Stomach (tissue), 19 donors: ENCODE measurements at places on chromosomes 12 and 14. TPM values are rescaled to one million over a fixed set of nuclear protein-coding genes. Genes with fewer than 3 reads are reported as not detected.

Gene SMARCC2
- 70.6 TPM for total RNA-seq

Gene FOXN4
- total RNA-seq = not detected

GRCh38 chr12:31408763-31409162 is 82.8 kb upstream of the SINHCAF start:
- no peak for DNase-seq

- no peak for DNase-seq
Measured at GRCh38 chr12:41683023-41683422, 461.7 kb downstream of the GXYLT1 start.

DNA sequence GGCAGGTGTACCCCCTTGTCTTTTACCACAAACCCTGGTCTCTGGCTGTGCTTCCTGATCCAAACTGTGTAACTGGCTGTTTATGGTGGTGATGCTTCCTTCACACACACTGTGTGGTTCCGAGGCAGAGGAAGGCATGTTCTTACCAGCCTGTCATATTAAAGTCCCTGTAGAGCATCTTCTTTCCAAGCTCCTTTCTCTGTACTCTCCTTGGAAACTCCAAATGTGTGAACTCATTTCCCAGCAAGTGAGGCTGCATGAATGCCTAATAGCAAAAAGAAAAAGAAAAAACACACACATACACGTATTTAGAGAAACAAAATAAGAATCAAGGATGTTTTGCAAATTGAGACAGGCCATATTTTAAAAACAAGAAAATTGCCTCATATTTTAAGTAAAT is 214.9 kb downstream of the PPM1H start:
- DNase-seq = no peak

DNA sequence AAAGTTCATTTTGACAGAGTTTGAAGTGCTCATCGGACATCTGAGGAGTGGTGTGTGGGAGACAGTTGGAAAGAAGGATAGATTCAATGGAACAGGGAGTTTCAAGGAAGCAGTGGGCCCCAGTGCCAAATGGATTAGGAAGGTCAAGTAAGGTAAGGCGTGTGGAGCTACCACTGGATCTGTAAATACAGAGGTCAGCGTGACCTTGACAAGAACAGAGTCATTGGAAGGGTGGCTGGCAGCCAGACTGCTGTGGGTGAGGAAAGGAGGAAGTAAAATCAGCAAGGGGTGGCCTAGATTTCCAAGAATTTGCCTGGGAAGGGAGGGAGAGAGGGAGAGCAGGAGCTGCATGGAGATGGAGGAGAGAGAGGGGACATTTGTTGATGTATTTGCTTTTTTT is 68.2 kb upstream of the IGF1 start:
- DNase-seq = peak; percentile 64

DNA sequence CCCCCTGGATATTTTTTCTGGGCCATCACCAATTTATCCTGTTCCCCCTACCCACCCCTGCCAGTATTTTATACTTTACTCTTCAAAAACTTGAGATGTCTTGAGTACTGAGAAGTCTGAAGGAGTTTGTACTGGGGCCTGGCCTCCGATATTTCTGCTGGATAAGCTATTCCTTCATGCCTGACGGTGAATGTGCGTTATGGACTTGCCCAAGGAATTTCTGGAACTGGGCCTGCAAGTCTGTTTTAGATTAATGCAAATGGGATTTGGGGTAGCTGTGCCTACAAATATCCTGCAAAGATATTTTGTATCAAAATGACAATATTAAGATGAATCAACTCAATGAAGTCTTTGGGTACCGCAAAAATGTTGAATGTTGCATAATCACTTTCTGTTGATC is at the start of gene PTCSC3:
Gene PTCSC3, minus strand, starts transcription at position 199 of the 400 bp plus-strand sequence.
- no peak for DNase-seq

GRCh38 chr12:57079821-57080220 is 1.2 kb upstream of the NEMP1 start:
- DNase-seq = no peak

Gene C12orf60
- 1.5 TPM for total RNA-seq

DNA sequence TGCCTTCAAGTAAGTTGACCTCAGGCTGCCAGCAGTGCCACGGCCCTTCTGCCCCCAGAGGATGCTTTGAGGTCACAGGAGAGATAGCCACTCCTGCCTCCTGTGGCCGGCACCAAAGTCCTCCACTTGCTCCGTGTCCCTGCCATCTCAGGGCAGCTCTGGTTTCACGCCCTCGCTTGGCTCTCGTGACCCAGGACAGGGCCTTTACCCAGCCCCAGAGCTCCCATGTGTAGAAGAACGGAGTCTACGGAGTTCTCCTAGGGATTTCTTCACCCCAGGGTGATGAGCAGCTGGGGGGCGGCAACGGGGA is 178.1 kb downstream of the ADGRD1 start:
- no peak for DNase-seq

- no peak for DNase-seq
Measured at GRCh38 chr12:108228746-108229145, 99.7 kb downstream of the WSCD2 start.

Gene SYCP3
- total RNA-seq = not detected

DNA sequence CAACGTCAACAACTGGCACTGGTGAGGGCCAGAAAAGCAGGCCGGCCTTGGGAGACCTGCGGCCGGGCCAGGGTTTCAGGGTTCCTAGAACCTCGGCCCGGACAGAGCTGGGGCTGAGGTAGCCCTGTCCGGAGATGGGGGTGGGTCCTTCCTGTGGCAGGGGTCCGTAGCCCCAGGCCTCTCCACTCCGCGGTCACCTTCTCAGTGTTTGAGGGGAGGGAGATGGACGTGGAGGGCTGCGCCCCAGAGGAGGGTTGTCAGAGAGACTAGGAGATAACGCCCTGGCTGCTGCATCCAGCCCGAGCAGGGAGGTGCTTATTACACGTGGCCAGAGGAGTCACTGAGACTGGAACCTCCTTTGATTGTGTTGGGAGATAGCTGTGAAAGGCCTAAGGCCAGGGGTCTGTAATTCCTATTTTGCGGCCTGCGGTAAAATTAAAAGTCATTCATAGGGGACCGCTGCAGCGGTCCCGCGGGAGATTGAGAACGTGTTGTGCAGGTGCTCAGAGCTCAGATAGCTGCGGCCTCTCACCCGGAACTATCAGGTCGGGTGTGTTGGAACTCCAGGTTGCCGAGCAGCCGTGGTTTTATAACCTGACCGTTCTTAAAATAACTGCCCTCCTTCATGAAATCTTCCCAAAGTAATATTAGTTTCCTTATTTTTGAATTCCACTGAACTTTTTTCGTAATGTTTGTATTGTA is 507 bp downstream of the AHSA1 start:
- DNase-seq = peak; percentile 43

DNA sequence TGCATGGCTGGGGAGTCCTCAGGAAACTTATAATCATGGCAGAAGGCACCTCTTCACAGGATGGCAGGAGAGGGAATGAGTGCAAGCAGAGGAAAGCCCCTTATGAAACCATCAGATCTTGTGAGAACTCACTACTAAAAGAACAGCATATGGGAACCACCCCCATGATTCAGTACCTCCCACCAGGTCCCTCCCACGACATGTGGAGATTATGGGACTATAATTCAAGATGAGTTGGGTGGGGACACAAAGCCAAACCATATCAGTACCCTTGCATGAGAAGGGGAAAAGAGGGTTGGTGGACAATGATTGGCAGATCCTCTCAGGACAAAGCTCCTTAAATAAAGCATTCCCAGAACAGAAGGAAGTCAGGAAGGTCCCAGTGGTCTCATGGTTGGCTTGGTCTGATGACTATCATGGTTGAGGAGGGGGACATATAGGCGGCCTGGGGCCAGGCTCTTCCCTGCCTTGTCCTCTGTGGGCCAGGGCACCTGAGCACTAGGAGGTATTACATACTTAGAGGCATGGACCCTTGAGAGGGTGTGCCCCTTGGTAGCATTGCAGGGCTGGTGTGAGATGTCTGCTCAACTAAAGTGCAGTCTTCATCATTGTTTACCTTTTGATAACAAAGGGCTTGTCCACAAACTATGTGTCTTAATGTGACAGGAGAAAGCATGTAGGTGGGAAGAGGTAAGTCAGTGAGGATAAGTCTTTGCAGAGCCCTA is 22.2 kb downstream of the HSD17B6 start:
- DNase-seq = no peak

Gene FAM222A
- total RNA-seq = 19.7 TPM

- no peak for DNase-seq
Measured at GRCh38 chr12:76018672-76019071, 12.9 kb downstream of the PHLDA1 start.

- no peak for DNase-seq
Measured at GRCh38 chr14:31139301-31139847, 68.2 kb downstream of the HECTD1 start.

- no peak for DNase-seq
Measured at GRCh38 chr14:68333262-68333661, 459.6 kb downstream of the ZFP36L1 start.

DNA sequence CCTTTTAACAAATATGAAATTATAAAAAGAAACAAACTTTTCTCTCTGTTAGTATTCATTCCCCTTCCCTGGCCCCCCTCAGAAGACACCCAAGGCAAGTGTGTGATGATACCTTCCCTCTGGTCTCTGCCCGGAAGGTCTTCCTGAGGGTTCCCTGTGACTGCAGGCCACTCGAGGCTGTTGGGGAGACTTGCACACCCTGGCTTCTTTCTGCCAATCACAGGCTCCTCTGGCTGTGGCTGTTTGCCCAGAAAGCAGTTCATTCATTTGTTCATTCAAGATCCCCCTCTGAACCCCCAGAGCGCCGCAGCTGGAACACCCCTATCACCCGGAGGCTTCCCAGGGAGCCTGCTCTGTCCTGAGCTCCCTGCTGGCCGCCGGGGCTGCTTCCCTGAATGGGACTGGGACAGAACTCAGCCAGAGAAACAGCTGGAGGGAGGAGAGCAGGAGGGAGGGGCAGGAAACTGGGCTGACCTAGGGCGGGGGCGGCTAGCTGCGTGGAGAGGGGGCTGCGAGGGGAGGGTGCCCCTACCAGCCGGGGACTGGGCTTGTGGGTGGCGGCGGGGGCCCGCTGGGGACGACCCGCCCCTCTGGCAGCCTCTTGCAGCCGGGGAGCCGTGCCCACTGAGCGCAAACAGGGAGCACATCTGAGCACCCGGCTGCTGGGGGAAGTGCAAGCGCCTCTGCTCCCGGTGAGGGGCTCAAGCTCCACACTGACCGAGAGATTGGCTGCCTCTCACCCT is at the start of gene CMKLR1:
Gene CMKLR1, minus strand, starts transcription at position 397 of the 743 bp plus-strand sequence. CDS start 45,720 bp downstream, outside the sequence.
- no peak for DNase-seq

Gene GZMH
- total RNA-seq = not detected

Gene B3GNT4
- total RNA-seq = not detected
